Thymus (tissue), 14 donors: ENCODE measurements at places on chromosomes 2 and 18. TPM values are rescaled to one million over a fixed set of nuclear protein-coding genes. Genes with fewer than 3 reads are reported as not detected.

DNA sequence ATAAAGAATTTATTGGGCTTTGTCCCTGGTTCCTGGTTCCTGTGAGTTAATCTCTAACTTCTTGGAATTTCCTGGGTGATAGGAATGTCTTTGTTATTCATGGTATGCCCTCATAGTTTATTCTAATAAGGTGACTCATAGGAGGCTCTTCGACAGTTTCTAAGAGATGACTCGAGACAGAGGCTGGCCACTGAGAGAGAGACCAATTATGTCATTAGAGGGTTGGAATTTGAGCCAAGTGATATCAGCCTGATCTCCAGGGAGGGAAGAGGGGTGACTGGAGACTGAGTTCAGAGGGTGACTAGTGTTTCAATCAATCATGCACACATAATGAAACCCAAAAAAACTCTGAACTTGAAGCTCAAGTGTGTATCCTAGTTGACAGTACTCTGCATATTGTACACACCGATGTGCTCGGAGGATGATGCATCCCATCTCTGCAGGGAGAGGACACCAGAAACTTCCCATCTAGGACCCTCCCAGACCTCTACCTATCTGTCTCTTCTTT, 185.7 kb downstream of the MTCL1 start:
- no peak for DNase-seq

OSBPL6 gene
- 0.28 TPM for total RNA-seq

EGR4 gene
- total RNA-seq: 0.05 TPM

KRCC1 gene
- 42.3 TPM for total RNA-seq

GTF2A1L gene
- total RNA-seq: 0.47 TPM
